ENCODE measurements at places on chromosomes 5 and 9.

- DNase-seq, result no peak
Measured at GRCh38 chr5:63346451-63346850, 615.8 kb downstream of the HTR1A start.

DNA sequence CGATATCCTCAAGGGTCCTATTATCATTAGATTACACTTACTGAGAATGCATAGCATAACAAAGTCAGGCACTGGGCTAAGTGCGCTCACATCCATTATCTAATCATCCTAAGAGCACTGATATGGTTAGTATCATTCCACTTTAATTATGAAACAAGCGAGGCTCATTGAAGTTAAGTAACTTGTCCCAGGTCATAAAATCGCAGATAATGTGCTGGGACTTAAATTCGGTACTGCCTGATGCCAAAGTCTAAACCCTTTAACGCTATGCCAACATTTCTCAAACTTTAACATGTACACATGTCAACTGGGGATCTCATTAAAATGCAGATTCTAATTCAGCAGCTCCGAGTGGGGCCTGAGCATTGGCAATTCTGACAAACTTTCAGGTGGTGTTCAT, 204.7 kb downstream of the PTTG1 start:
- no peak for DNase-seq

DNA sequence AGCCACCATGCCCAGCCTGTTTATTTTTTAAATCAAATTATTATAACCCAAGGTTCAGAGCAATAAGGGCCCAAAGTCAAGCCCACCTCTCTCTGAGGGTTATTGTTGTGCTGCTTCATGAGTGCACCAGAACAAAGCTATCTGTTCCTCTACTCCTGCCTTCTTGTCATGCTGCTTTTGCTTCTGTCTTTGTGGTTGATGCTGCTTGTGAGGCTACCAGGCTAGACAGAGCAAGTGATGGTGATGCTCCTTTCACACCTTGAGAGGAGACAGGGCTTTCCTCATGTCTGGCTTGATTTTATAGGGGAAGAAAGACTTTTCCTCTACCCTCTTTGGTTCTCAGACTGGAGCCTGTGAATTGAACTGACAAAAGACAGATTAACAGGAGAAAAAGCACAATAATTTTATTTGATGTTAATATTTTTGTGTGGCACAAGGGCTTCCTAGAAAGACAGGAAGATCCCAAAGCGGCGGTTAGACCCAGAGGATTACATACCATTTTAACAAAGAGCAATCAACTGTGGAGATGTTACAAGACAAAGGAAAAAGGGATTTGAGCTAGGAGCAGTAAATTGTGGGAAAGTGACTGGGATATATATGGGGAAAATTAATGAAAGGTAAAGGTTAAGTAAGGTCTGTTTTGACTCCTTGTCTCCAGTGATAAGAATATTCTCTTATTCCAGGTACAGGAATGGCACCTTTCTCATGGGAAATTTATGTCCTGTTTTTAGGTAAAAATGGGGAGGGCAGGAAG, 4.4 kb upstream of the CD180 start:
- no peak for DNase-seq

GRCh38 chr9:70053864-70054263, 10.2 kb downstream of the MAMDC2 start:
- peak; percentile 5 for DNase-seq
